Activated T-helper 17 cell treated with anti-CD3 and anti-CD28 coated beads, Interleukin-2, amount 50 U/mL, for 72 hours (primary cell): ENCODE measurements at places on chromosomes 6 and 20. TPM values are rescaled to one million over a fixed set of nuclear protein-coding genes. Genes with fewer than 3 reads are reported as not detected.

DNA sequence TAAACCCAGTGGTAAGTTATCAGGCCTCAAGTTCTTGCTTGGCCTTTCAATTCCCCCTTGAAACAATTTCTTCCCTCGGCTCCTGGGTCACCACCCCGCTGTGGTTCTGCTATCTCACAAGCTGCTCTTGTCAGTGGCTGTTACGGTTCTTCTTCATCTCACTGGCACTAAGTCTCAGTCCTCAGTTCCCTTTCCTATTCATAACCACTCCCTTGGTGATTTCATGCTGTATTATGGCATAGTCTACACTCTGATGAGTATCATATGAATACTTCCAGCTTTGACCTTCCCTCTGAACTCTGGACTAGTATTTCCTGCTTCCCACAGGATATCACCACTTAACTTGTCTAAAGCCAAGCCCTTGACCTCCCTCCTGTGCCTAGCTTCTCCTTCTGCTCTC lies 7.9 kb downstream of the TAAR1 start:
- no peak for ATAC-seq

CNR1 gene
- 0.24 TPM for total RNA-seq

DNA sequence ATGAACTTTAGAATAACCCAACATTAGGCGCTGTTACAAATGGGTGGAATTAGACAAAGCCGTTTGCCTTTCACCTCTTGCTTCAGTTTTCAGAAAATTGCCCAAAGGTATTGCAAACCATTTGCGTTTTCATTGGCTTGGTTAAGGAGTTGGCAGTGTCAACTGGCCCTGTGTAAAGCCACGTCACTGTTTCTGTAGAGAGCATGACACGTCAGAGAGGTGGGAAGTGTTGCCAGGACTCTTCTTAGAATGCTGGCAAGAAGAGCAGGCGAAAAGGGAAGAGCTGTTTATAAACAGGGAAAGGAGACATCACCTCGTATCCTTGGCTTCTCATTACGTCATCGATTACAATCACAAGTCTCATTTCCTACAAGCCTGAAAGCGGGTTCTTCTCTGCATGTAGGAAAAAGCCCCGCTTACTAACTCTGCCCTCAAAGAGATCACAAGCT lies 4.2 kb upstream of the IRF4 start:
- no peak for ATAC-seq

TAGAP gene
- 80.7 TPM for total RNA-seq

DNA sequence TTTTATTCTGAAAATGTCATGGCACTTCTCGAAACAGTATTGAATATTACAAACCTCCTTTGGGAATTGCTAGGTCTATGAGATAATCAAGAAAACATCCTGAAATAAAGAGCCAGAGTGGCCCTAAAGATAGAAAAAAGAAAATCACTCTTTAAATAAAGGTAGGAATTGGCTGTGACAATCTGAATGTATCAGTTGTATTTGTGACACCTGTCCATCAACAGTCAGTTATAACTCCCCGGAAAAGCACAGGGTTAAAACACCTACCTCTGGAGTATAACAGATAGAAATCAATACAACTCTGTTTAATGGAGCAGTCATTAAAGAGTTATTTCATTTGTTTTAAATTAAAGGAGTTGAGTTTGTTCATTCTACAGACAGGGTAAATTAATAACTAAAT lies 21.2 kb downstream of the RNF24 start:
- ATAC-seq = no peak

DNA sequence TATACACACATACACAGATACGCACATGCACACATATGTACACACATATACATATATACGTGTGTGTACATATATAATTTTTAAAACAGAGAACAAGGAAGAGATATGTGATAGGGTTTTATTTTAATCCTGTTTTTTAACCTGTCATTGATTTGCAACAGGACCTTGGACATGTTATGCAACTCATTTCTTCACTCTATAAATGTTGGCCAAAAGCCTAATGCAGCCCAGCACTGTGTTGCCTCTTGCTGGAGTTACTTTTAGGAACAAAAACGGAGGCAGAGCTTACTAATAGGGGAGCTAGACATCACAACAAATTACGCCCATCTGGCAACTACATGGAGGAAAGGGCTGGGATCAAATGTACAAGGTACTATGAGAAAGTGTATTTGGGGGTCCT lies 179.9 kb upstream of the TAB2 start:
- no peak for ATAC-seq

TGM2 gene
- total RNA-seq = 0.76 TPM

- no peak for ATAC-seq
Measured at GRCh38 chr6:131823276-131823902, 15.6 kb downstream of the ENPP1 start.
